ENCODE measurements at places on chromosomes 11 and 22.

- no peak for DNase-seq
These were observed 37.0 kb downstream of the GAB2 start for GRCh38 chr11:78380615-78381051.

DNA sequence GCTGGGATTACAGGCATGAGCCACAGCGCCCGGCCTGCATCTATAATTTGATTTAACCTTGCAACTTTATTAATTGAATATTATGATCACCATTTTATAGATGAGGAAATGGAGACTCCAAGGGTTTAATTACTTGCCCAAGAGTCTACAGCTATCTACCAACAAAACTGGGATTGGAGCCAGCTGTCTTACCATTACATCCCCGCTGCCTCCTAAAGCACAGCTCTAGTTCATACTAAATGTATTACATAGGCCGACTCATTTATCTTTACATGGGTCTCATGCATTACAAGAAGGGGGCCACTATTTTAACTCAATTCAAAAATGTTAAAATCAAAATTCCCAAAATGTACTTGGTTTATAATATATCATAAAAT lies 14.1 kb upstream of the TMA7B start:
- DNase-seq: no peak

- DNase-seq: no peak
These were observed 539.1 kb downstream of the FAM181B start for GRCh38 chr11:82194521-82194920.

- no peak for DNase-seq
These were observed 111.0 kb upstream of the APOA1 start for GRCh38 chr11:116948391-116948790.

GRCh38 chr22:25368271-25368670 lies 148.8 kb downstream of the CRYBB2 start:
- DNase-seq: no peak

DNA sequence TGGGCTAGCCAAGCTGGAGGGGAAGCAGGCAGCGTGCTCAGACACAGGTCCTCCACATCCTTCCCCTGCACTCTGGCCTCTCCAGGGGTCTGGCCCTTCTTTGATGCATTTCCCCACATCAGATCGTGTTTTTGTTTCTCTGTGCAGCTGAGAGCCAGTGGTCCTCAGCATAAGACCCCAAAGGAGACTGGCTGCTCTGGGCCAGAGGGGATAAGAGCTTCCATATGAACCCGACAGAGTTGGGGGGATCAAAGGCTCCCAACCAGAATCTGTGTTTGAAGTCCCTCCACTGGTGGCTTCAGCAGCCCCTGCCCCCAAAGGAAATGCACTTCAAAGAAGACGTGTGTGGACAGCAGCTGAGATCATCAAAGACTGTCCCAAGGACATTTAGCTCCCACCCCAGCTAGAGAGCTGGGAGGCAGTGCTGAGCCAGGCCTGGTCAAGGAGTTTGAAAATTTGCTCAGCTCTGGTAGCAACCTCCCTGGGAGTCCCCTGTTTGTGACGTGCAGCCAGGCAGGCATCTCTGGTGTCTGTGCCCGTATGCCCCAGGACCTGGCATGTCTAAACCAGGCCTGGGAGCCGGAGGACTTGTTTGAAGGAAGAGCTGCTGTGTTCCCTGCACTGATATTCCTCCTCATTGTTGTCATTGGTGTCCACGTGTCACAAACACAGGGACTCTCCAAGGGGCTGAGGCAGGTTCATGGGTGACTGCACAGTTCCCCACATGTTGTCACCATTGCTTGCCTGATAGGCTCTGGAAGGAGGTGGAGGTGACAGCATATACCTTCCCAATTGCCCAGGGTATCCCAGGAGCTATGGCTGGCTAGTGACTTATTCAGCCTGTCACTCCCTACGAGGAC lies 99.0 kb downstream of the AMOTL1 start:
- no peak for DNase-seq

- DNase-seq: no peak
These were observed 31.6 kb downstream of the NTM start for GRCh38 chr11:131402040-131402439.

DNA sequence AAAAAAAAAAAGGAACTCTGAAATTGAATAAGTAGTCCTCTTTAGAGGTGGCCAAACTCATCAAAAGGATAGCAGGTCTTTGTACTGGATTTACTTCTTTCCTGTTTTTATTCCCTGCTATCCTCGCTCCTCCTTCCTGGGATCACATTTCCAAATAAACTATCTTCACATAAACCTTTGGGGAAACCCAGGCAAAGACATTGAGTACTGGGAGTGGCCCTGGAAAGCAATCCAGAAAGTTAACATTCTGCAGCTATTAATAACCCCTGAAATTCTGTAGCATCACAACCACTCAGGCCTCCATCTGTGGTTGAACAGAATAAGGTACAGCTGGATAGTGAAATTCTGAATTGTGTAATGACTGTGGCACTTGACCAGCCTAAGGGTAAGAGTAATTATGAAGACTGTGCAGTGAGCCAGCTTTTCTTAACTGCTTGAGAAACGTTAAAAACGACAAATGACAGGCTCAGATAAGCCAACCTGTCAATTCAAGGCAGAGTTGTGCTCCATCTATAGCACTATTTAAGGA lies 58.8 kb downstream of the ISX start:
- DNase-seq: no peak

DNA sequence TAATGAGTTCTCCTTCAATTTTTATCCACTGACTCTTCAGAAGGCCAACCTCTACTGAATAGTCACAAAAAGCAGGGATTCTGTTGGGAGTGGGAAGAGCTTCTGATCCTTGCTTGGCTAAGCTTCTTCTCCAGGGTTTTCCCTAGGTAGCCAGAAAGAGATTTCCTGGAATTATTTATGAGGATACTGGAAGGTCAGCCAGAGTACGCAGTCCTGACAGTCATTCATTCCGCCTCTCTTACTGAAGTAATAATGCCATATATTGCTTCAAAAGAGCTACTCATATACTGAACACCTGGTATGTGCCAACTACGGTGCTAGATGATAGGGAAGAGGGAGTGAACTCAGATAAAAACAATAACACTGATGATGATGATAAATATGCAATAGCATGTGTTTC lies 116.1 kb downstream of the CCDC34 start:
- DNase-seq: no peak

DNA sequence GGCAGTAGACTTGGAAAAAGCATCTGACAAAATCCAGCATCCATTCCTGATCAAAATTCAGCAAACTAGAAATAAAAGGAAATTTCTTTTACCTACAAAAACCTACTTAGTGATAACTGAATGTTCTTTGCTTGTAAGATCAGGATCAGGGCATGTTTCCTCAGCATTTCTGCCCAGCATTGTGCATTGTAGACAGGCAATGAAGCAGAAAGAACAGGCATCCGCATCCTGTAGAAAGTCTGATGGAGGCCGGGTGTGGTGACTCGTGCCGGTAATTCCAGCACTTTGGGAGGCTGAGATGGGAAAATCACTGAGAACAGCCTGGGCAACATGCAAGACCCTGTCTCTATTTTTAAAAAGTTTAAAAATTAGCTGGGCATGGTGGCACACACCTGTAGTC lies 32.5 kb upstream of the PANX2 start:
- no peak for DNase-seq

- DNase-seq: no peak
These were observed 27.9 kb downstream of the PAX6 start for GRCh38 chr11:31783252-31783651.

GRCh38 chr22:32951076-32951806 lies 106.9 kb downstream of the SYN3 start:
- DNase-seq: no peak

GRCh38 chr22:32204040-32204855 lies 625 bp downstream of the RFPL2 start:
- peak; percentile 15 for DNase-seq

GRCh38 chr11:13685461-13686108 lies 17.1 kb downstream of the FAR1 start:
- no peak for DNase-seq

DNA sequence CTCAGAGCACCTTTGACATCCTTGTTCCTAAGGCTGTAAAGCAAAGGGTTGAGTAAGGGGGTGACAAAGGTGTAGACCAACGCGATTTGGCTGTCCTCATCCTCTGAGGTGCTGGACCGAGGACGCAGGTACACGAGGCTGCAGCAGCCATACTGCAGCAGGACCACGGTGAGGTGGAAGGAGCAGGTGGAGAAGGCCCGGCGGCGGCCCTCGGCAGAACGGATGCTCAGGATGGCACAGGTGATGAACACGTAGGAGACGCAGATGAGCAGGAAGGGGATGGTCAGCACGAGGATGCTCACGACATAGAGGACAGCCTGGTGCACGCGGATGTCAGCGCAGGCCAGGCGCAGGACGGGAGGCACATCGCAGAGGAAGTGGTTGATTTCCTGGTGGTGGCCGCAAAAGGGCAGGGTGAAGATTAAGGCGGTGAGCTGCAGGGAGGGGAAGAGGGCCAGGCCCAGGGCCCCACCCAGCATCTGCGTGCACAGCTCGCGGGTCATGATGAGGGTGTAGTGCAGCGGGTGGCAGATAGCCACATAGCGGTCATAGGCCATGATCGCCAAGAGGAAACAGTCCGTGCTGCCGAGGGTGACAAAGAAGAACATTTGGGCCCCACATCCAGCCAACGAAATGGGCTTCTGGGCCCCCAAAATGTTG lies 632 bp downstream of the OR10Q1 start:
- no peak for DNase-seq

- DNase-seq: no peak
These were observed 35.1 kb upstream of the MUC5AC start for GRCh38 chr11:1122664-1123002.

- no peak for DNase-seq
These were observed 55.0 kb downstream of the RTL6 start for GRCh38 chr22:44442851-44443595.

GRCh38 chr11:63945477-63946163 lies 6.8 kb downstream of the NAA40 start:
- DNase-seq: peak; percentile 50

DNA sequence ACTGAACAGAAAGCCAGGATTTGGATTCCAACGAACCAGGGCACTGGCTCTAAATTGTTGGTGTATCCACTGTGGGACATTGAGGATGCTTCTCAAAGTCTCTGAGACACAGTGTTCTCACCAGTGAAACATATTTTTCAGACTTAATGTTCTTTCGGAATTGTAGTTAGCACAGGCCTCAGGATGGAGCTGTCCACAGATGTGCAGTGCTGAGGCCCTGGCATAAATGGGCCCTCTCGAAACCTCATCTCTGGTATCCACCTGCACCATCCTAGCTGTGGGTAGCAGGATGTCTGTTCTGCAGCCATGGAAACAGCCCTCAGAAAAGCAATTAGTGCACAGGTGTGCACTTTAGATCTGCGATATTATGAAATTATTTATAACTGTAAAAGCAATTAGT lies 656.8 kb downstream of the TBC1D22A start:
- no peak for DNase-seq

GRCh38 chr11:10878408-10879214 lies 20.8 kb upstream of the ZBED5 start:
- DNase-seq: no peak

DNA sequence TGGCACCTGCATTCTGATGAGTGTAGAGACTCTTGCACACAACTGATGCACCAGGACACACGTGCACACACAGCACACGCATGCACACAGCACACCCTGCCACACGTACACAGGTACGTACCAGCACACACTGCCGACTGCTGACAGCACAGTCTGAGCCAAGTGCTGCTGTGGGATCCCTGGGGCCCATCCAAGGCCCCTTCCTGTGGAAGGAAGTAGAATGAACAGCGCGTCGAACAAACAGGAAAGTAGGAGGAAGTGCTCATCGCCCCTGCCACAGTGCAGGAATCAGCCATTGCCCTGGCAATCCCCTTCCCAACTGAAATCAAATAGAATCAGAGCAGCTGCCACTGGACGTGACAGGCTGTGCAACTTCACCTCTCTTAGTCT lies 57.9 kb downstream of the CD82 start:
- peak; percentile 8 for DNase-seq

GRCh38 chr22:39003165-39003638 lies 10.9 kb upstream of the APOBEC3C start:
- peak; percentile 69 for DNase-seq
